Ovary (tissue), 10 donors: ENCODE measurements at places on chromosomes 5 and 9. TPM values are rescaled to one million over a fixed set of nuclear protein-coding genes. Genes with fewer than 3 reads are reported as not detected.

DNA sequence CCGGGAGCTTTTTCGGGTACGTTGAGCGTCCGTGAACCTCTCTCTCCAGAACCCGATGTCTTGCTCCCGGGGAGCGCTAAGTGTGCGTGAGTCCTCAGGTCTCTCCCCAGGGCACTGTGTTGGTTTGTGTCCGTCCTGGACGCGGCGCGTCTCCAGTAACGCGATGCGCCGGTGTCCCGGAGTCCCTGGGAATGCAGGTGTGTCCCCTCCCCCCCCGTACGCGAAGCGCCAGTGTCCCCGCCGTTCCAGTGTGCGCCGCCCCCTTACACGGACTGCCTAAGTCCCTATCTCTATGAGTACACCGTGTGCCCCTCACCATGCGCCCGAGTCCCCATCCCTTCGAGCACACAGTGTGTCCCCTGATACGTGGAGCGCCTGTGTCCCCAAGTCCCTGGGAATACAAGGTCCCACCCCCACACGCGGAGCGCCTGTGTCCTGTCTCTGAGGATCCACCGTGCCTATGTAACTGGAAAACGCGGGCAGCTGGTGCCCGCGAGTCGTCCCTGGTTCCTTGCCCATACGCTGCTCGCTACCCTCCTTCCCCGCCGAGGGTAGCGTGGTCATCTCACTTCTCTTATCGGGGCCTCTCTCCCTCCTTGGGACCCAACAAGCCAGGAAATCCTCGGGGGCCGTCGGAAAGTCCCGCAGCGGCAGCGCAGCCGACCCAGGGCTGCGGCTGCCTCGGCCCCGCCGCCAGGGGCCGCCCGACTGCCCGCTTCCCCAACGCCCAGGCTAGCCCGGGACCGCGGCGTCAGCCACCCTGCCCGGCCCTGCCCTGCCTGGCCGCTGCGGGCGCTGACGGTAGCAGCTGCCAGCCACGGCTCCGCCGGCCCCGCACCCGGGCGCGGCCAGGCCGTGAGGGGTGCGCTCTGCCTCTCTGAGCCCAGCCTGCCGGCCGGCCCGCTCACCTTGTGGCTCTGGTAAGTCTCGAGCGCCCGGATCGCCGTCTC, 709 bp downstream of the ELL2 start:
- DNase-seq: peak; percentile 80

DNA sequence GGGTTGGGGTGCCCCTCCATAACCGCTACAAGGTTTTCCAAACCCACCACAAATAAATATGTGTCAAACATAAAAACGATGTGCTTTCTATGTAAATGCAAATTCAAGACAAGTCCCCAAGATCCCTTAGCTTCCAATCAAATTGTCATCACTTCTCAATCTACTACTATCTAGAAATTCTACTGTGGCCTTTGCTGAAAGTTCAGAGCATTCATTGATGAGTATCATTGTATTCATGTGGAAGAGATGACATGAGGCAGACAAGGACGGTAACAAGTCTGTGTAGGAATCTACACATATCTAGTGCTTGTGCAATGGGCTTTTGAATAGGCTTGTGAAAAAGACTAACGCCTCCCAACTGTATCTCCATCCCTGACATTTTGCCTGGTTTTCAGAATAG, 524.6 kb downstream of the PDE4D start:
- DNase-seq: no peak

SCGB3A2 gene
- not detected for polyA plus RNA-seq

GRCh38 chr5:54415147-54415546, 40.4 kb upstream of the HSPB3 start:
- DNase-seq: no peak

GRCh38 chr9:89632192-89632733, 27.5 kb downstream of the GADD45G start:
- DNase-seq: no peak

FAM120A gene
- 37.9 TPM for polyA plus RNA-seq

DNA sequence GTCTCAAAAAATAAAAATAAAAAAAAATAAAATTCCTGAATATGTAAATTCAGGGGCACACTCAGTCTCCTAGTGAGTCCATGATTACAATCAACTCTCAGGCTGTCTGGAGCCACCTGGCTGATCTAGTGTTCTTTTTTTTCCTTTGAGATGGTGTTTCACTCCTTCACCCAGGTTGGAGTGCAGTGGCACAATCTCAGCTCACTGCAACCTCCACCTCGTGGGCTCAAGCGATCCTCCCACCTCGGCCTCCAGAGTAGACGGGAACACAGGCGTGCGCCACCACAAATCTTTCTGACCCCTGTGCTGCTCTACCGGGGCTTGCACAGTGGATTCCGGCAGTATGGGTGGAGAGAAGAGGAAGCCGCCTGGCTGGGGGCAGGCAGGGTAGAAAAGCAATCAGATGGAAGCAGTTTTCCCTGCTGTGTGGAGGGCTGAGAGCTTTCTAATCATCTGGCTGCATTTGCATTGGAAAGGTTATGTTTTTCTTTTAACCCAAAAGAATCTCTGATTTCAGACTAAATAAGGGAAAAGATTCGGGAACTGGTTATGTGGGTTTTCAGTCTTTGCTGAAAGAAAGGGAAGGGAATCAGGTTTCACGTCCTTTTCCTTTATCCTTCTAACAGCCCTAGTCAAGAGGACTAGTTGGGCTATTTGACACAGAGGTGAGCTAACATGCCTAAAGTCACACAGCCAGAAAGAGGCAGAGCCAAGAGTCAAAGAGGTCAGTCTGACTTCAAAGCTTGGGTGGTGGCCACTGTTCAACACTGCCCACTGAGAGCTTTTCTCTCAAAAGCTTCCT, 26.3 kb upstream of the CORO2A start:
- DNase-seq: no peak

MYMK gene
- not detected for polyA plus RNA-seq

- DNase-seq: no peak
These were observed 134.1 kb downstream of the LURAP1L start for GRCh38 chr9:12908895-12909294.
